ENCODE measurements at places on chromosomes 12 and 14. TPM values are rescaled to one million over a fixed set of nuclear protein-coding genes. Genes with fewer than 3 reads are reported as not detected.

The ZBTB42 gene
- 3.3 TPM for total RNA-seq

The ACSS3 gene
- 13.5 TPM for total RNA-seq

The AJUBA gene
- 5.1 TPM for total RNA-seq

- DNase-seq, result no peak
Measured at GRCh38 chr12:38875586-38876228, 29.7 kb downstream of the CPNE8 start.

GRCh38 chr14:45251912-45252311, 1.1 kb downstream of the MIS18BP1 start:
- DNase-seq, result no peak

- DNase-seq, result no peak
Measured at GRCh38 chr14:92122351-92122677, 545 bp downstream of the CPSF2 start.

DNA sequence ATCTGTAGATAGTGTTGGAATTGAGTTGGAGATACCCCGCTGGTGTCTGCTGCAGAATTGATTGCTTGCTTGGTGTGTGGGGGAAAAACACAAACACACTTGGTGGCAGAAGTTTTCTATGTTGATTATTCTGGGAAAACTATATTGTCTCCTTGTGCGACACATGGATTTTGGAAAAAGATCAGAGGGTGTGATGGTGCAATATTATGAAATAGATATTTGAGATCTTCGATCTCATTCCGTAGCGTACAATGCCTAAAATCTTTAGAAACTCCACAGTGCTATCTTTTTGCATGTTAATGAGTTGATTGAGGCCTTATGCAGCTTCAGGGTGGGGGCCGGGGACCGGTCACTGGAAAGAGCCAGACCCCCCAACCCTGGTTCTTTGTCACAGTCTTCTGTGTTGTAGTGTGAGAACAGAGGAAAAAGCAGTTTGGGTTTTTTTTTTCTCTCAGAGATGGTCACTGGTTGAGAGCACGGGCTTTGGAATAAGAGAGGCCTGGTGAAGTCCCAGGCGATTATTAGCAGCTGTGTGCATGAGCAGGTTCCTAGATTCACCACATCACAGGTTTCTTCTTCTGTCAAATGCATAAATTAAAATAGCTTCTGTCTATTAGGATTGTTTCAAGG, 88.2 kb downstream of the ST8SIA1 start:
- DNase-seq, result no peak

- no peak for DNase-seq
Measured at GRCh38 chr12:101351682-101352081, 55.9 kb downstream of the ARL1 start.

GRCh38 chr12:89821896-89822295, 113.3 kb upstream of the ATP2B1 start:
- DNase-seq, result no peak

DNA sequence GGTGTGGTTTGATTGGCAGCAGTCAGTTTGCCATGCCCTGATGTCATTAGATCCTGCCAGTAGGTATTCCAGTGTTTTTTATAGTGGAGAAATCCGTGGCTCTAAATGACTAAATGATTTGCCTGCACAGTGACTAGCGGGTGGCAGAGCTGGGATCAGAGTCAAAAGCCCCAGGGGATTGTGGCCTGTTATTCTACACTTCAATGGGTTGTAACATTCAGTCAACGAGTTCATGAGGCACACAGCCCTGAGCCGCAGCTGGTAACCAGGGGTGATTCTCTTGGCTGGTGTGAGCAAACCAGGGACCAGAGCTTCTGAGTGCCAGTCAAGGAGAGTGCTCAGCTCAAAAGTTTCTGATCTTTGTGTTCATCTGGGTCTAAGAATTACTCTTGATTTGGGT, 1.8 kb downstream of the MYH6 start:
- no peak for DNase-seq

Data from posterior vena cava (tissue), 2 donors.